Stimulated activated CD4-positive, alpha-beta T cell treated with anti-CD3 and anti-CD28 coated beads, Interleukin-15, amount 100 ng/mL, for 1 hour (primary cell): ENCODE measurements at places on chromosomes 2 and 18.
A peak's percentile ranks its signal among the peaks of the same experiment; 100 is the strongest.

GRCh38 chr2:240903191-240904060, 2.7 kb upstream of the CROCC2 start:
- no peak for DNase-seq

DNA sequence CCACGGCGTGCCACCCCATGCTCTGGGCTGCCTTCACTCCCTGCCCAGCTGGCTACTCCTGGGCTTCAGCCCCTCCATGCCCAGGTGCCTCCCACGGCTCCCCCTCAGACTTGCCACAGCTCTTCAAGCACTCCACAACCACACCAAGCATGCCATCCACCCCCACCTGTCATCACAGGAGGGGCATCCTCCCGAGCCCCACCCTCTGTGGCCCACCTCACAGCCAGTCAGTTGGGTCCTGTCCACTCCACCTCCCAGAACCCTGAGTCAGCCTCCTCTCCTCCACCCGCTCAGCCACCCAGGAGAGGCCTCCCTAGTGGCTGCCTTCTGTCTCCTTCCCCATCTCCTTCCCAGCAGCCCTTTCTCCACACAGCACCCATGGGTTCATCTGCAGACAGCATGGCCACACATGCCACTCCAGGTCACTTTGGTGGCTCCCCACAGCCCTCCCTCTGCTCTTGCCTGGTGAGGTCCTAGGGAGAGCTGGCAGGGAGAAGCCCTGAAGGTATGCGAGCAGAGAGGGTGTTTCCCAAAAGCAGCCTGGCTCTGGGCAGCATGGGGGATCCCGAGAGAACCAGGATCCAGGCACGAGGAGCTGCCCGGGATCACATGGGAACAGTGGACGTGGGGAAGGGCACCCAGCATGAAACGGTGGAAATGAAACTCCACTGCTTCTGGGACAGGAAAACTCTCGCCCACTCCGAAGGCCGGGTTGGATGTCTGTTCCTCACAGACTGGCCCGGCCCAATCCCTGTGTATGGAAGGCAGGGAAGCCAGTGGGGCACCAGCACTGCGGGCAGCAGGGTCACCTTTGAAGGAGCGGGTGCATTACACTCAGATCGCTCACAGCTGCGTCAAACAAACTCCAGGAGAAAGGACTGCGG, 2.7 kb downstream of the LIMS2 start:
- DNase-seq = no peak

DNA sequence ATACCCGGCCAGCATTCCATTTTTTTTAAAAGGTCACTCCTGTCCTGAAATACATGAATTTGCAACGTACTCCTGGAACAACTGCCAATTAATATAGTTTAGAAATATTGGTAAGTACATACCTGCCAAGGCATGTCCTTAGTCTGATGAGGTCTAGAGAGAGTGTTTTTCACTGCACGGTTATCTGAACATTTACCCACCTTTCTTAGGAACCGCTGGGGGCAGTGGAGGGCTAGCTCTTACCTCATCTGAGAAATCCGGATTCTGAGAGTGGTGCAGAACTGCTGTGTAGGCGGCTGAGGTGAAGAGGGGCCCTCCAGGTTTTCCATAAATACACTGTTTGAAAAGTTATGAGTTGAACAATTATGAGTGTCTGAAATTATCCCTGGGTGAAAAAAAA, 133.1 kb upstream of the CCDC195 start:
- DNase-seq = no peak

- DNase-seq = no peak
Measured at GRCh38 chr18:5144629-5145028, 52.4 kb downstream of the AKAIN1 start.

DNA sequence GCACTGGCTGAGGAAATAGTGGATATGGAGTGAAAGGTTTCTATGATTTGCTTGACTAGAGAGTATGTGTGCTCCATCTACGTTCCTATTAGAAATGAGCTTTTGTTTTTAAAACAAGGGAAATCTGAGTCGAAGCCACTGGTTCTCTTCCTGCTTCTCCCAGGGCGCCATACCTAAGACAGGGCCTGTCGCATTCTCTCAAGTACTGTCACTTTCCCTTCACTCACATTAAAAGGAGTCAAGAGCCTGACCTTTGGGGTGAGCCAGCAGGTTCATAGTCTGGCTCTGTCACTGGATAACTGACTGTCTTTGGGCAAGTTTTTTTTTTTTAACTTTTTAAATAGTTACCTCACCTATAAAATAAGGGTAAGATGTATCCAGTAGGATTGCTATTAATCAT, 121.0 kb downstream of the MAP3K20 start:
- no peak for DNase-seq

DNA sequence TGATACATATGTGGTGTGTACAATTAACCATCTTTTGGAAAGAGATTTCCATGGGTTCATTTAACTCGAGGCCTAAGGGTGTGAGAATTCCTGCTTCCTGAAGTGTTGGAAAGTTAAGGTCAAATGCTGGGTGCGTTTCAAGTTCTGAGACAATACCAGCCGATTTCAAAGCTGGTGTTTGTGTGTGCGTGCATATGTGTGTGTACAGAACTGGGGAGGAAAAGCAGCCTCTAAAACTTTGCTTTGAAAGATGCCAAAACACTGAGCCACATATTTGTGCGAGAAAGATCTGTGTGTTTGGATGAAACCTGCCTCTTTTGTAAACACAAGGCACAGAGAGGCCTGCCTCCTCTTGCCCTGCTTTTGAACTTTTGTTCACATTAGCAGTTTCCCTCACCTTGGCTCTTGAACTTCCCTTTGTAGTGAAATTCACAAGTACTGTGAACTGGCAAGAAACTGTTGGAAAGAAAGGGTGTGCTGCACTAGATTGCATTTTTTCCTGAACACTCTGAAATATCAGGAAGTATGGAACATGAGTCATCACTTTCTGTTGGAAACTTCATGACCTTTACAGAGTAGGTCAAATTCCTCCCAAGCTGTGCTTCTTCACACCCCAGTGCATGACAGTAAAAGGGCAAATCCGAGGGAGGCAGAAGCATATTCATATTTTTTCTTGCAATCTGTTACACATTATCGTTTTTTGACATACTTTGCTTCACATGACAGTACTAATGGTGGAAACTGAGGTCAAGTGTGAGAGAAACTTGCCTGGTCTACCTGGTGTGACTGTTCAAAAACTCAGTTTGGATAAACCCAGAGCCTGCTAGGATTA, 20.0 kb upstream of the CAVIN2 start:
- DNase-seq = no peak

DNA sequence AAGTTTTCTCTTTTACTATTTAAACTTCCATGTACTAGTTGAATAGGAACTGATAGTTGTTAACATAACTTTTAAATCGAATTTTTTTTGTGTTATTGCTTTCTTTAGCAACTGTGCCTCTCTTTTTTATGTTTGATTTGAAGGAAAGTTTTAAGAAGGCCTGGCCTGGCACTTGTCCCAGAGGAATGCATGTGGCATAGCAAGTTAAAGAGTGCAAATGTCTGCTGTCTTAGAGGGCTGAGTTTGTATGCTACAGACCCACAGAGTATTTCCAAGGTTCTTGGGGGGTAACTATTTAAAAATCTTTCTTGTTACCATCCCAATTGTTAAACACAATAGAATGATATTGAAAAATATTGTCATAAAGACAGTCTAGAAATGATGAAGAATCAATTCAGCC, 47.0 kb downstream of the MTCL1 start:
- no peak for DNase-seq

GRCh38 chr2:233163486-233164103, 87.9 kb upstream of the ATG16L1 start:
- no peak for DNase-seq

- DNase-seq = no peak
Measured at GRCh38 chr18:43563780-43564179, 286.5 kb upstream of the SYT4 start.

DNA sequence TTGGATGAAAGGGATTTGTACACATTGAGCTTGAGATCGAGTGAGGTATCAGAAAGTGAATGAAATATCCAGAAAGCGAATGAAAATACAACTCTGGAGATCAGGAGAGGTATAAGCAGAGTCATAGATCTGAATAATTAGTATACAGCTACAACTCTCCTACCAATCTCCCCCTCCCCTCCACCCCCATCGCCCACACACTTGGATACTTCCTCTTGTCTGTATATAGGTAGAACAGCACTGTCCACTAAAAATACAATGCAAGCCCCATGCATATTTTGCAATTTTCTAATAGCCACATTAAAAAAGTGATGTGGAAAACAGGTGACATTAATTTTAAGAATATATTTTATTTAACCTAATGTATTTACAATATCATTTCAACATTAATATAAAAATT, 23.7 kb upstream of the WIPF1 start:
- no peak for DNase-seq

GRCh38 chr2:203328760-203329540, 756 bp downstream of the ABI2 start:
- peak; percentile 26 for DNase-seq

- DNase-seq = no peak
Measured at GRCh38 chr2:62919041-62919440, 131.6 kb upstream of the OTX1 start.

DNA sequence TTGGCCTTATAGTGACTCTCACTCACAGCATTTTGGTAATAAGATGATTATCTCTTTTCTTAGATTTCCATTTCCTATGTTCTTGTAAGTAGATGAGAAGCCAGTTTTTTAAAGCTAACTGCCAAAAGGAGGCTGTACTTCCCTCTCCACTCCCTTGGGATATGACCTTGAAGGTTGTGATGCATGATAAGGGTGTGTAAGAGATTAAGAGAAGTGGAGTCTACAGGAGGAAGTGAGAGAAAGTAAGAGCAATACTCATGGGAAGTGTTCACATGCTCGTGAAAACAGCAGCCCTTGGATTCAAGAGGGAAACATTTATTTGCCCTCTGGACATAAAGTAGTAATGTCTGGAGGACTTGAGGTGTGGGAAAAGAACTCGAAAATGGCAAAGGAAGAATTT, 171.5 kb downstream of the EVA1A start:
- no peak for DNase-seq

DNA sequence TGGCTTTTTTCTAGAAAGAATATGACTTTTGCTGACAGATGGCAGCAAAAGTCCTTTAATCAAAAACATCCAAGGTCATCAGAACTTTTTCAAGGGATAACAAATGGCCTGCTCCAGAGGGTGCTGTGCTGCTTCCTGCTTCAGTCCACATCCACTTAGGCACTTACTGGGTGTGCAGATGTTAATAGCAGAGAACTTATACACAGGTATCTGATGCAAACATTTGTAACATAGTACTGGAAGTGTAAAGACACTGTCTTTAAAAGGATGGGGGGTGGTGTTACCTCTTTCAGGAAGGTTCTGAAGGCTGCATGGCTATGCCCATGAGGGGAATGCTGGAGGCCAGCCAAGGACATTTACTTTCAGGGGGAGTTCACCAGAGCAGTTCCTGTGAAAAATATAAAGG, 5.5 kb downstream of the HOXD8 start:
- DNase-seq = no peak

- no peak for DNase-seq
Measured at GRCh38 chr2:71078624-71079023, 10.2 kb downstream of the NAGK start.

GRCh38 chr2:1659951-1660565, 84.3 kb downstream of the PXDN start:
- no peak for DNase-seq

- no peak for DNase-seq
Measured at GRCh38 chr2:157443795-157444640, at the start of gene CYTIP. CYTIP (minus strand) TSS chr2:157444089; CDS start chr2:157444020, 69 bp downstream.

- DNase-seq = no peak
Measured at GRCh38 chr18:5462227-5462626, 81.6 kb downstream of the EPB41L3 start.

DNA sequence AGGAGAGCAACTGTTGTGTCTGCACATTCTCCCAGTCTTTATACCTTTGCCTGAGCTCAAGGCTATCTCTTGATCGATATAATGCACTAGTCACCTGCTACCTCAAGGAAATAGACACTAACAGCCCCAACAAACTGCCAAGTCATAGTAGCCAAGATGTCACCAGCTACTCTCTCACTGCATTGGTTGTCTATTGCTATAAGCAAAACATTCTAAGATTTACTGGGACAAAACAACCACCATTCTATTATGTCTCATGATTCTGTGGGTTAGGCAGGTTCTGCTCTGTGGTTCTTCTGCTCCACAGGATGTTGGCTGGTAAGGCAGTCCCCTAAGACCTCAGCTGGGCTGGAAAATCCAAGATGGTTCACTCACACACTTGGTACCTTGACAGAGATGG, 28.5 kb upstream of the MLPH start:
- DNase-seq = no peak

- DNase-seq = no peak
Measured at GRCh38 chr2:9844036-9844483, 786 bp downstream of the TAF1B start.

DNA sequence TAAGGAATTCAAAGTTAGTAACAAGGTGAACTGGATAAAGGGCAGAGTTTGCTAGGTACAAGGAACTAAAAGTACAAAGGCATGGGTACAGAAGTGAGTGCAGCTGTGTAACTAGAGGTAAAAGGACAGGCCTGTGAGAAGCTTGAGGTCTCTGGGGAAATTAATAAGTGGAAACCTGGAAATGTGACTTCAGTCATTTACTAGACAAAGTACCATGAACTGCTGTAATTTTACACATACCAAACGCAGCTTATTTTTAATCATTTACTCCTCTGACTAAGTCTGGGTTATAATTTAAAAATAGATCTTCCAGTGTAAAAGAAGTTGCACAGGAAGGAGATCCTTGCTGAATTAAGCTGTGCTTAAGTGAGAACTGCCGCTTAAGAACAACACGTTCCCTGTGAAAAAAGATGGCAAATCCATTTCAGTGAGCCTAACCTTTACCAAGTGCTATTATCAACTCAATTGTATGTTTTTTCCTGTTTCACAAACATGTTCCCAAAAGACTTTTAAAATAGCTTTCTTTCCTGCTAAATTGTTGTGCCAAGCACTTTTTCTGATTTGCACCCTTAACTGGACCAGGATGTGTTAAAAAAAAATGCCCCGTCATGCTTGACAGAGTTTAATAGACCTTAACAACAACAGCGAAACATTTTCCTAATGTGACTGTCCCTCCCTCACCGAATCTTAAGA, 44.3 kb downstream of the CALCRL start:
- DNase-seq = no peak

- DNase-seq = no peak
Measured at GRCh38 chr2:25711675-25712354, 38.4 kb upstream of the DTNB start.

- no peak for DNase-seq
Measured at GRCh38 chr18:14086458-14087231, 45.6 kb downstream of the ZNF519 start.
